Cerebellar nuclear complex (tissue), 1 donor: ENCODE measurements at places on chromosomes 5 and 9.

- no peak for DNase-seq
Measured at GRCh38 chr5:40221796-40222195, 457.9 kb upstream of the PTGER4 start.

DNA sequence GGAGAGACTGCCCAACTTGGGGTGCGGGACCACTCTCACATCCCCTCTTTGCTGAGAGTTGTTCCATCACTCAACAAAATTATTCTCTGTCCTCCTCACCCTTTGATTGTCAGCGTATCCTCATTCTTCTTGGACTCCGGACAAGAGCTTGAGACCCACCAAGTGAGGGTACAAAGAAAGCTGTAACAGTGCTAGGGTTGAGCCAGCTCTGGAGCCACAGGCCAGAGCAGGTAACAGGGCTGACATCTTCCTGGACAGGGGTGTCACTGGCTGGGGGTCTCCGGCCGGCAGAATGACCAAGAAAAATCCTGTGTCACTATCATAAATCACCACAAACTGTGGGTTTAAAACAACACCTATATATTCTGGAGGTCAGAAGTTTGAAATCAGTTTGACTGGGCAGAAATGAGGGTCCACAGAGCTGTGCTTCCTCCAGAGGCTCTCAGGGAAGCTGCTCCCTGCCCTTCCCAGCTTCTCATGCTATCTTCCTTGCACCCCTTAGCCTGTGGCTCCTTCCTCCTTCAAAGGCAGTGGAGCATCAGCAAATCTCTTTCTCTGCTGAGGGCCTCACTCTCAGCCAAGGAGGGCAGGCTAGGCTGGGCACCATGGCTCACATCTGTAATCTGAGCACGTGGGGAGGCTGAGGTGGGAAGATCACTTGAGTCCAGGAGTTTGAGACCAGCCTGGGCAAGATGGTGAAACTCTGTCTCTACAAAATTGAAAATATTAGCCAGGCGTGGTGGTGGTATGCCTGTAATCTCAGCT lies 4.1 kb upstream of the BBLN start:
- DNase-seq = no peak

GRCh38 chr9:121655231-121655755 lies 3.9 kb downstream of the DAB2IP start:
- DNase-seq = no peak

DNA sequence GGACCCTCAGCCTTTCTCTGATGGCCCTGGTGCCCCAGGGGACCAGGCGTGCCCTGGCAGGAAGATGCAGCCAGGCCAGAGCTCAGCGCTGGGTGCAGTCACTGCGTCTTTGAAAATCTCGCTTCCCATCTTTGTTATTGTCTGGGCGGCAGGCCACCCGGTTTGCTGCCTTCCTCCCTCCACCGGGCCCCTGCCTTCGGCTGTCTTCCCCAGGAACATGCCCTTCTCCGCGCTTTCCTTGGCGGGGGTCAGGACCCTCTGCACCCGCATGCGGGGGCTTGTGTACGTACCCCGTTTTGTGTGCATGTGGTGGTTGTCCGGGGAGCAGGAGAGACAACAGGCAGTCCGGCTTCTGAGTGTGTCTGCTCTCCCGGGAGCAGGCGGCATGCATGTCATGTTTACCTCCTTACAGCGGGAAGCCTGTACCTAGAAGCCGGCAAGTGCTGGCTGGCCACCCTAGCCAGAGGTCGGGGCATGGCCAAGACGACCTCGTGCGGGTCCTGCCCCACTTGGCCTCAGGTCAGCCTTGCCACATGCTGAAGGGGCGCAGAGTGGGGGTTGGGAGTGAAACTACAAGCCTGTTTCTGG lies 49.5 kb downstream of the DAB2IP start:
- no peak for DNase-seq

GRCh38 chr9:132748450-132748849 lies 78.2 kb downstream of the GTF3C4 start:
- DNase-seq = no peak
